ENCODE measurements at places on chromosomes 12 and 14.

- no peak for DNase-seq
Measured at GRCh38 chr12:3310271-3311026, 180.6 kb upstream of the PRMT8 start.

- DNase-seq: peak; percentile 60
Measured at GRCh38 chr12:95942524-95943329, at the start of gene CCDC38. Gene CCDC38, minus strand, starts transcription at chr12:95942614. Its CDS starts 6,105 bp downstream, at chr12:95936509.

DNA sequence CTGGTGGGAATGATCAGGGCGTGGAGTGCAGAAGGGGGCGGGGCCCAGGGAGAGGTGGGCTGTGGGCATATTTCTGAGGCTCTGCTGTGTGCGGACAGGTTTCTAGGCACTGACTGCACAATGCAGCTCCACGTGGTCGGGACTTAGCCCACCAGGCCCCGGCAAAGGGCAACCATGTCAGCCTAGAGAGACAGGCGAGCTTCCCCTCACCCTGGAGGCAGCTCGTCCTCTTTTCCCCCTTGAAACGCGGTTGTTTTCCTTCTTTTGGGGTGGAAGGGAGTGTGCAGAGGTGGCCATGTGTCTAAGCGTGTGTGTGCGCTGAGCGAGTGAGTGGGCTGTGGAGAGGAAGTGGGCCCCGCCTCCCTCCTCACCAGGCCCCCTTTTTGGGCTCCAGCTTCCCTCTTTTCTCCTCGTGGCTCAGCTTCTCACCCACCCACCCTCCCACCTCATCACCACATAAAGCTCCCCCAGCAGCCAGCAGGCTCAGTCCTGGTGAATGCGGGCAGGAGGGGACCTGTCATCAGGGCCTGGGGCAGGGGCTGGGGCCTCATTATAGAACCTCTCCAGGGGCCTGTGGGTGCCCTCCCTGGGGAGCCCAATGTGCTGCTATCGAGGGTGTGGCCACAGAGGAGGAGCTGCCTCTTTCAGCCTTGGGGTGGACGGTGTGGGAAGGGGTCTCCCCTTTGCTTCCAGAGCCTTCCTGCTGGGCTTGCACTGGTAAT lies 22.0 kb downstream of the LRTM2 start:
- no peak for DNase-seq

- DNase-seq: no peak
Measured at GRCh38 chr14:95026851-95027463, 130.4 kb downstream of the DICER1 start.

- DNase-seq: no peak
Measured at GRCh38 chr14:66842911-66843512, 335.1 kb downstream of the GPHN start.

- DNase-seq: no peak
Measured at GRCh38 chr14:89167705-89168104, 249.3 kb downstream of the FOXN3 start.

GRCh38 chr12:10304161-10304574 lies 3.5 kb upstream of the KLRD1 start:
- DNase-seq: no peak

DNA sequence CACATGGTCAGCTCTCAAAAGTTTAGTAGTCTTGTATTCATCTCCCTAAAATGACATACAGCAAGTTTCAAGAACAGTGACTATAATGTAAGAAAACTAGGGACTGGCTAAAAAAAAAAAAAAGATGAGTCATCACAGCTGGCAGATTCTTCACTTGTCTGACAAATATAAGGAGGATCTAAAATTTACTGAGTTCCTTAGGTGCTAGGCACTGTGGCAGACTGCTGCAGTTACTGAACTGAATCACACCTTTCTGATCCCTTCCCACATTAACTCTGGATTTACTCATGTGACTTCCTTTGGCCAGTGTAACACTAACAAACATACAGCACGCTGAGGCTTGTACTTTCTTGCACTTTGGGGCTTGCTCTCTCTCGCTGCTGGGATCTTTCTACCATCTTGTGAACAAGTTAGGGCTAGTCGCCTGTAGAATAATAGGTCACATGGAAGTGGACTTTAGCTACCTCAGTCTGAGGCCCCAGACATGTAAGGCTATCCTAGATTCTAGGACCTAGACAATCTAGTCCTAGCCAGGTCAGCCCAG lies 32.1 kb downstream of the BAZ1A start:
- no peak for DNase-seq

- DNase-seq: no peak
Measured at GRCh38 chr12:79143803-79144202, 279.2 kb downstream of the SYT1 start.

GRCh38 chr14:70856851-70857495 lies 47.7 kb upstream of the MAP3K9 start:
- DNase-seq: no peak

DNA sequence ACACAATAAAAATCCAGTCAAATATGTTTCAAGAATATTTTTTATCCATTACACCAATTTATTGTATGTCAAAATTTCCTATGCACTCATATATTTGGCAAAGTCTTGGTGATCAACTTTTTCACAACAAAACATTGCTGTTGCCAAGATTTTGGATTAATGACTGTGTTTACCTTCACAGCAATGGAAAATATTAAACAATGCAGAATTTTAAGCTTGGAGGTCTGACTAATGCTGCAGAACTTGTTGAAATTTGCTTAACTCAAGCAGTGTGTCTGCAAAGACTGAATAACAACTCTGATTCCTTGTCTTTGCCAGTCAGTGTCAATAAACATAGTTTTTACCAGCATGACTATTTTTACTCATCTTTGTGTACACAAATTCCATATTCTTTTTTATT lies 336.4 kb downstream of the CCER1 start:
- DNase-seq: no peak

- DNase-seq: peak; percentile 67
Measured at GRCh38 chr14:100140452-100141078, 18.9 kb downstream of the DEGS2 start.

GRCh38 chr14:105249182-105250007 lies 1.1 kb downstream of the BTBD6 start:
- no peak for DNase-seq

DNA sequence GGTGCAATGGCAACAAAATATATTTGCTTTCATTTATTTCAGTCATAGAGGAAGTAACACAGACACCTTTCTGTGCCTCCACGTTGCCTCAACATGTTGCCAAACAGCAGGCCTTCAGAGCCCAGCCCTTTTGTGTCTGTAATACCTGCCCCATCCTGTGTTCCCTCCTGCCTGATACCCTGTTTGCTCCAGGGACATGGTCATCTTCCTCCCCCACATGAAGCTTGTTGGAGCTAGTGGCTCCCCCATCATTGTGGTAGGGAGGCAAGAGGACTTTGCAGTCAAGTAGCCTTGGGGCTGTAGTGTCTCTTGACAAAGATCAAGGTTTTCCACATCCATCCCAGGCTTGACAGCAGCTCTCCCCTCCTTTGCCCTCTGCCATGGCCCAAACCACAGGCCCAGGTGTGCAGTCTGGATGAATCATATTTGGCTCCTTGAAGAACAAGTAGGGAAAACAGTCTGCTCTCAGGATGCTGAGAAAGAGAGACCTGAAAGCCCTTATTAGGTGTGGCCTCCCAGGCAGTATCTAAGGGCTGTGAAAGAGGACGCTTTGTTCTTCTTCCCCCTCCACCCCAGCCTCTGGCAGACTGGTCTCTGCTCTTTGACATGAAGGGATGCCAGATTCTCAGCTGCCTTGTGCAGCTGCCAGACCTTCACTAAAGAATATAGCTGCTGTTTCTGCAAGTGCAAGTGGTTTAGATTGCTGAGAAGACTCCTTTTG lies 329.0 kb downstream of the C12orf75 start:
- no peak for DNase-seq

DNA sequence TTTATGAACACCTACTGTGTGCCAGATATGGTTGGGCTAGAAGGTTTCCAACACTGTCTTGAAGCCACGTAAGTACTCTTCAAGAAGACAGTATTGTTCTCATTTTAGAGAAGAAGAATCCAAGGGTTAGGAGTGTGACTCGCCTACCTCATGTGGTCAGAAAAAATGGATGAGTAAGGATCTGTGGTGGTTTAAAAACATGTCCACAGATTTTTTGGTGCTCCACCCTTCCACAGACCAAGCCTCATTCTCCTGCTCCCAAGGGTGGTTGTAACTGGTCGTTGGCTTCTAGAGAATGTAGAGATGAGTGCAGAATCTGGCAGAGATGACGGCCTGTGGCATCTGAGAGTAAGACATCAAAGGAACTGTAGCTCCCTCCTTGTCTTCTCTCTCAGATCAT lies 30.3 kb upstream of the TTC7B start:
- no peak for DNase-seq

- DNase-seq: no peak
Measured at GRCh38 chr12:106736051-106736957, 38.2 kb upstream of the RIC8B start.

DNA sequence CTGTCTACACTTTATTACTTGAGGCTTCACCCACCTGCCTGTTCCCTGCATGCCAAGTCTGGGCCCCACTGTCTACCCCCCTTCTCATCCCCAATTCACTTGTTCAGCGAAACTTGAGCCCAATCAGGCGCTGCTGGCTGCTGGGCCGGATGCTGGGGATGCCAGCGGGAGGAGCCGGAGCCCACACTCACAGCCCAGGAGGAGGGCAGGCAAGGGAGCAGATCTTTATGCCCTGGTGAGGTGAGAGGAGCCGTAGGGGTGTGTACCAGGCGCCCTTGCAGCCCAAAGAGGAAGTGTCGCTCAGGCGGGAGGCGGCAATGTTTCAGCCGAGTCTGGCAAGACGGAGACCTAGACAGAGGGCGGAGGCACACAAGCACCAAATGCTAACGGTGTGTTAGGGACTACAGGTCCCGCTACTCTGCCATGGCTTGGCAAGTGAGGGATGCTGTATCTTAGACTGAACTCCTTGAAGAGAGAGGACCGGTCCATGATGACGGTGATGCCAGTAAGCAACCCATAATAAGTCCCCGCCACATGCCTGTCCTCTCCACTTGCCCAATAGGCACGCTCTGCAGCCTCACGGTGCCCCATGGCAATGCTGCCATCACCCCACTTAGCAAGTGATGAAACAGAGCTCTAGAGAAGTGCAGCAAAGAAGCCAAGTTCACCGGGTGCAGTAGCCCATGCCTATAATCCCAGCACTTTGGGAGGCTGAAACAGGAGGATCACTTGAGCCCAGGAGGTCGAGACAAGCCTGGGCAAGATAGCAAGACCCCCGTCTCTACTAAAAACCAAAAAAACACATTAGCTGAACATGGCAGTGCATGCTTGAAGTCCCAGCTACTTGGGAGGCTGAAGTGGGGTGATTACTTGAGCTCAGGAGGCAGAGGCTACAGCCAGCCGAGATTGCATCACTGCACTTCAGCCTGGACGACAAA lies 41.6 kb downstream of the LRRC74A start:
- peak; percentile 32 for DNase-seq

- no peak for DNase-seq
Measured at GRCh38 chr12:16600525-16600924, 5.4 kb downstream of the LMO3 start.

DNA sequence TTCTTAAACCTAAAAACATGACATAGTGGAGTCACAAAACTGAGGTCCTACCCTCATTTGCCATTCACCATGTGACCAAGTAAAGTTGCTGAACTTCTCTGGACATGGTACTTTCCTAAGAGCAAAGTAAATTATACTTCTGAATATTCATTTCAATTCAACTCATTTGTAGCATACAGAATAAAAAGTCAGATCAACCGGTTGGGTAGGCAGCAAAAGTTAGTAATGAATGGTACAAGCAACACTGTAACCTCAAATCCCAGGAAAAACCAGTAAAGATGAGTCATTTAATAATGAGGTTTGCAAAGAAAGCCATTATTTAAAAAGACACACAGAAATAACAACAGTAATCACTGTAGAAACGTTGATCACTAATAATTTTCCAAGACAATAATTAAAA lies 8.7 kb downstream of the POLE2 start:
- DNase-seq: no peak

DNA sequence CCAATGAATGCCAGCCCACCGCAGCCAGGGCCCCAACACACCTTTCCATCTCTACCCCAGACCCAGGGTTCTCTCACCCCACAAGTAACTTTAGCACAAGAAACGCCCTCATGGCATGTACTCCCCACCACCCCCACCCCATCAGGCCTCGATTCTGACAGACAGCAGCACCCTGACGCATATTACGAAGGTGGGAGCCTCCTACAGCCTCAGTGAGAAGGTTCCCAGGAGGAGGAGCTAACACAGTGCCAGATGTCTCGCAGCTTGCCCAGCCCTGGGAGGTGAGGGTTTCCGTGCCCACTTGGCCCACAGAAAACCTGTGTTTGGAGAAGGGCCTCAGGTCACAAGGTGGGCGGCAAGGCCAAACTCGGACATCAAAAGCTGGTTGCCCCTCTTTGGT lies 32.4 kb downstream of the CCDC88C start:
- DNase-seq: no peak

GRCh38 chr14:89707086-89707485 lies 247.4 kb downstream of the EFCAB11 start:
- DNase-seq: no peak

DNA sequence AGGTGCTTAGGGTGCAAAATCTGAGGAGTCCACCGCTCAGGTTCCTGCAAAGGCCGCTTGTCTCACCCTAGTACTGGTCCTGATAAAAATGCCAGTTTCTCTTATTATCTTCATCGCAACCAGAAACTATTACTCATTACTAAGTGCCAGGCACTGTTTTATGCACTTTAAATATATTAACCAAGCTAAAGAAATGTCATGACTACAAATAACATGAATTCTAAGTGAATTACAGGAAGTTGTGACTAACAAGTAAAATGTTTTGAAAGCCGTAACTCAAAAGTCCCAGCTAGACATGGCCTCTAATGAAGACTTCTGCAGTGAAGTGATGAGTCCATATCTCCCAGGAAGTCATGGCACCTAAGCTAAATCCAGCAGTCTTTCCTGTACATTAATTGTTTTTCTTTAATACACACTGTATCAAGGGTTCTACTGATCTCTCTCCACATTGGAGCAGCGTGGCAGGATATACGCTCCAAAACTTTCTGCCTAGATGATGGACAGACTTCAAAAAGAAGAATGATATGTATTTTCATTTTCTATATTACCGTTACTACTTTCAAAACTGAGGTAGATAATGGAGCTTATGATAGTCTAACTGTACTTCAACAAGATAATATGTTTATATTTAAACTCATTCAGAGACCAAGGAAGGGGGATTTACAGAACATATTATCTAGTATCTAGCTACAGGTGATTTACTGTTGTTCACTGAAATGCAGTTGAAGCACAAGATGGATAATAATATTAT lies 117.3 kb upstream of the ARID2 start:
- DNase-seq: no peak

GRCh38 chr12:132764231-132764630 lies 2.6 kb upstream of the ANKLE2 start:
- no peak for DNase-seq

- DNase-seq: no peak
Measured at GRCh38 chr14:71606064-71606463, 326.2 kb upstream of the RGS6 start.

DNA sequence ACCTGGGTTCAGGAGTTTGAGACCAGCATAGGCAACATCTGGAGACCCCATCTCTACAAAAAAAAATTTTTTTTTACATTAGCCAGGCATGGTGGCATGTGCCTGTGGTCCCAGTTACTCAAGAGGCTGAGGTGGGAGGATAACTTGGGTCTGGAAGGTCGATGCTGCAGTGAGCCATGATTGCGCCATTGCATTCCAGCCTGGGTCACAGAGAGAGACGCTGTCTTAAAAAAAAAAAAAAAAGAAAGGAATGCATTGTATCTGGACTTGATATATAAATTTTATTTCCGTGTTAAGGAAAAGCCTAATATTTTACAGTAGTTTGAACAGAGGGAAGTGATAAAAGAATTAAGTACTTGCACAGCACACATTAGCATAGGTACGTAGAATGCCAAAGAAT lies 97.2 kb downstream of the ZC3H14 start:
- DNase-seq: no peak
